Right lobe of liver (tissue), 6 donors: ENCODE measurements at places on chromosomes 6 and 20. TPM values are rescaled to one million over a fixed set of nuclear protein-coding genes. Genes with fewer than 3 reads are reported as not detected.
A peak's percentile ranks its signal among the peaks of the same experiment; 100 is the strongest.

TBXT gene
- total RNA-seq, result not detected

BMP7 gene
- not detected for total RNA-seq

DNA sequence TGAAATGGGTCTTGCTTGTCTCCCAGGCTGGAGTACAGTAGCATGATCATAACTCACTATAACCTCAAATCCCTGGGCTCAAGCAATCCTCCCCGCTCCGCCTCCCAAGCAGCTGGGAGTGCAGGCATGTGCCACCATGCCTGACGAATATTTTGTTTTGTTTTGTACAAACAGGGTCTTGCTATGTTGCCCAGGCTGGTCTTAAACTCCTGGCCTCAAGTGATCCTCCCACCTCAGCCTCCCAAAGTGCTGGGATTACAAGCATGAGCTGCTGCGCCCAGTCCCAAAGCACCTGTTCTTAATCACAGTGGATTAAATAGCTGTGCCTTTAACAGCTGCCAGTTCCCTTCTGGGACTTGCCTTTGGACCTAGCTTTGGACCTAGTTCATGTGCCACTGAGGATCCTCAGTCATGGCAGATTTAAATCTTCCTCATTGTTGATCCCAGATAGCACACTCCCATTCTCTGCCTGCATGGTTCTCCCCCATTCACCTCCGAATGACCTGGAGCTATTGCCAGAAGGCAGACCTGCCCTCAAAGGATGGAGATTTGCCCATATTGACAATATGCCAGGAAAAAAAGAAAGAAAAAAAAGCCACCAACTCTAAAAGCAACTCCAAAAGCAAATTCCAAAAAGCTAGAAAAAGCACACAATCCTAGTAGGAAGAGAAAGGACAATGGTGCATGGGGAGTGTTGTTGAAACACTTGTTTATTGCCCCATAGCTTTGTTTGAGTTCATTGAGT, 10.6 kb downstream of the POFUT1 start:
- H3K36me3 ChIP-seq, result peaks cover 27% of the 10 kb centered on the region
- H3K27ac ChIP-seq, result peak overlapping the region; percentile 82

FILIP1 gene
- 1.5 TPM for total RNA-seq

- no peak overlapping the region for H3K27ac ChIP-seq
- peak; percentile 40 for DNase-seq
- H3K36me3 ChIP-seq, result no peaks in the 10 kb centered on the region
- no peaks in the 10 kb centered on the region for H3K4me1 ChIP-seq
These were observed 16.7 kb downstream of the HSPA12B start for GRCh38 chr20:3749087-3749688.

DNA sequence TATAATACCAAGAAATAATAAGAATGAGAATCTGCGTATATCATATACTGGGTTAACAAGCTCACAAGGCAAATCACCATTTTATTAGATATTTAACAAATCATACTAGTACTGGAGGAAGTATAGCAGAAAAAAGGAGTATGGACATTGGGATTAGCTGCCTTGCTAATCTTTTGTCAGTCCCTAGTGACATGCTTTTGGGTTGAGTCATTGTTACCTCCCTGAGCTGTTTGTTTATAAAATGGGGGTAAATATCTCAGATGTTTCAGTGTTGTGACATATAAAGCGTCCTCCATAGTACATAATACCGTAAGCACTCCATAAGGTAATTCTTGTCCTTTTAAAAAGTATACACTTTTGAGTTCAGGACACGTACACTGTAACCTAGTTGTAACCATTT, 107.0 kb downstream of the ESR1 start:
- H3K27me3 ChIP-seq, result no peaks in the 10 kb centered on the region
- H3K4me3 ChIP-seq, result no peak overlapping the region
- no peak for DNase-seq
- H3K27ac ChIP-seq, result no peak overlapping the region

DNA sequence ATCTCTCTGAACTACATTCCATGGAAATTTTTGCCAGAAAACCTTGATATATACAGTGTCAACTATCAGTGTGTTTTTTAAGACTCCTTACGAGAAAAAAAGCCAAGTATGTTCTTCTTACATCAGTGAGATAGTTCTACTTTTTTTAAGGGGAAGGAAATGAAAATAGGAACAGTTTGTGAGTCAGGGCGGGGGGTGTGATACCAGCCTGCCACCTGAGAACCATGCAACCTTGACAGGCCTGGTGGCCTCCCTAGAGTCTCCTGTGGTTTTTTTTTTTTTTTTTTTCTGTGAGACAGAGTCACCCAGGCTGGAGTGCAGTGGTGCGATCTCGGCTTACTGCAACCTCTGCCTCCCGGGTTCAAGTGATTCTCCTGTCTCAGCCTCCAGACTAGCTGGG, 96.3 kb upstream of the GCM1 start:
- no peak overlapping the region for H3K27ac ChIP-seq
- no peak overlapping the region for H3K4me3 ChIP-seq
- H3K36me3 ChIP-seq, result no peaks in the 10 kb centered on the region
- H3K27me3 ChIP-seq, result no peaks in the 10 kb centered on the region

DNA sequence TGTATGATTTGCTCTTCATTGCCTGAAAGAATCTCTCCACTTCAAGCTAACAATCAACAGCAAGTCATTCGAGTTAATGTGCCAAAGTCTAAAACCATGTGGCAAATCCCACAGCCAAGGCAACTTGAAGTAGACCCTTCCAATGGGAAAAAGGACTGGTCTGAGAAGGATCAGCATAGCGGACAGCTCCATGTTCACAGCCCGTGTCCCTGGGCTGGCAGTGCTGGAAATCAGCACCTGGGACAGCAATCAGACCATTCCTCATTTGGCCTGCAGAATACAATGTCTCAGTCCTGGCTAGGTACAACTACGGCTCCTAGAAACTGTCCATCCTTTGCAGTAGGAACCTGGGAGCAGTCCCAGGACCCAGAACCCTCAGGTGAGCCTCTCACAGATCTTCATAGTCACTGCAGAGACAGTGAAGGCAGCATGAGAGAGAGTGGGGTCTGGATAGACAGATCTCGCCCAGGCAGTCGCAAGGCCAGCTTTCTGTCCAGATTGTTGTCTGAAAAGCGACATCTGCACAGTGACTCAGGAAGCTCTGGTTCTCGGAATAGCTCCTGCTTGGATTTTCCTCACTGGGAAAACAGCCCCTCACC, 1.1 kb downstream of the GJA10 start:
- H3K36me3 ChIP-seq, result no peaks in the 10 kb centered on the region
- no peak overlapping the region for H3K4me3 ChIP-seq
- H3K27me3 ChIP-seq, result no peaks in the 10 kb centered on the region
- DNase-seq, result no peak
- no peaks in the 10 kb centered on the region for H3K4me1 ChIP-seq

- no peak overlapping the region for H3K4me3 ChIP-seq
- no peak for DNase-seq
- no peaks in the 10 kb centered on the region for H3K4me1 ChIP-seq
These were observed 126.2 kb downstream of the IMPG1 start for GRCh38 chr6:75946146-75946831.

GRCh38 chr6:21713481-21713880, 119.9 kb downstream of the SOX4 start:
- no peaks in the 10 kb centered on the region for H3K27me3 ChIP-seq
- peaks cover 9% of the 10 kb centered on the region for H3K4me1 ChIP-seq
- no peak for DNase-seq
- no peak overlapping the region for H3K4me3 ChIP-seq
- no peaks in the 10 kb centered on the region for H3K36me3 ChIP-seq

DNA sequence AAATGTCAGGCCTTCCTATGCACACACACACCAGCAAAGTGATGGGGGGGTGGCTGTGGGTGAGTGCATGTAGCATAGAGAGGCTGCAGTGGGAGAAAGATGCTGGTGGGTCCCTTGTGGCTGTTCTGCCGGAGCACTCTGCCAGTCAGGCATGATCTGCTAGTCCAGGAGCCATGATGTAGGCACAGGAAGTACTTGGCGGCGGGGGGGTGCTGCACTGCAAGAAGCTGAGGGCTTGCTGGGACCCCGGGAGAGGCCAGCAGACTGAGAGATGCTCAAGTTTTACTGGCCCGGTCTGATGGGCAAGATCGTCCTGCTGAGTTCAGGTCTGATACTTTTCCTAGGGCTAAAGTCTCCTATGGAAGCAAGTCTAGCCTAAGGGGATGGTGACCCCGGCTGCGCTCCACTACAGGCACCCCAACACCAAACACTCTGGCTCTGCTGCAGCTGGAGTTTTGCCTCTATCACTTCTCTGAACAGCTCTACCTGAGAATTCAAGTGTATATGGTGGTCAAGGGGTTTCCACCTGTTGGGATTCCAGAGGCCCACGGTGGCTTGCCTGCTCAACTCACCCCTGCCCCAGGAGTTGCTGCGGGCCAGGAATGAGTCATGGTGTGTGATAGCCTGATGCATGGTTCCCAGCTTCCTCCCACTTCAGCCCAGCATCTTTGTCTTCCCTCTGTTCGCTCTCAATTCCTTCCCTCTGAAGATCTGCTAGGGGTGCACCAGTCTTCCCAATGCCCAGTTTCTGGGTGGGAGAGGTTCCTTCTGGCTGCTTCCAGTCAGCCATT, 971.8 kb upstream of the ADGRB3 start:
- H3K27me3 ChIP-seq, result no peaks in the 10 kb centered on the region
- H3K36me3 ChIP-seq, result no peaks in the 10 kb centered on the region
- no peak overlapping the region for H3K27ac ChIP-seq
- DNase-seq, result no peak

DNA sequence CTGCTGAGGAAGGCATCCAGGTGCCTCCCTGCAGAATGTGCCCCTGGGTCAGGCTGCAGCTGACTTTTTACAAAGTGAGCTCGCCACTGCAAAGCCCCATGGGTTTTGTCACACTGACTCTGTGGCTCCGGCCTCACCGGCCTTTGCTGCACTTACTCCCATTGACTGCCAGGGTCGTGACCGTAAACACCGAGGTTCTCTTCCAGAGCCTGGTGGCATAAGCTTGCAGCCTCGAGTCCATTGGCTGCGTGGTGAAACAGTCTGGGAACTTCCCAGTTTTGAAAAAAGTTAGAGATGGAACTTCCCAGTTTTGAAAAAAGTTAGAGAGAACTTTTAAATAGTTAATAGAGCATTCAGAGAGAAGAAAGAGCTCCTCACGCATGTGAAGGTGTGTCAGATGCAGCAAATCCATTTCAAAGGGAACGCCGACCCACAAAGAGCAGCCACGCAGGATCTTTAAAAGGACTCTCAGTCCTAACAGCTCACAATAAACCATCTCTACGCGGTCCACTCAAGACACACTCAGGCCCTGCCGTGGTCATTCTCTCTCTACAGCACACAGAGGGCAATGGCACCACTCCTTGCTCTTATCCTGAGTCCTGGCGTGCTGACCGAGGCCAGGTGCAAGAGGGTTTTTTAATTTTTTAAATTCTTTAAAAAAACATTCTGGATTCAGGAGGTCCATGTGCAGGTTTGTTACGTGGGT, 12.8 kb downstream of the RAMACL start:
- no peaks in the 10 kb centered on the region for H3K27me3 ChIP-seq
- no peaks in the 10 kb centered on the region for H3K4me1 ChIP-seq
- H3K36me3 ChIP-seq, result no peaks in the 10 kb centered on the region
- H3K27ac ChIP-seq, result no peak overlapping the region

GRCh38 chr20:47036091-47036870, 141.6 kb downstream of the EYA2 start:
- DNase-seq, result no peak
- no peak overlapping the region for H3K4me3 ChIP-seq
- H3K4me1 ChIP-seq, result no peaks in the 10 kb centered on the region

DNA sequence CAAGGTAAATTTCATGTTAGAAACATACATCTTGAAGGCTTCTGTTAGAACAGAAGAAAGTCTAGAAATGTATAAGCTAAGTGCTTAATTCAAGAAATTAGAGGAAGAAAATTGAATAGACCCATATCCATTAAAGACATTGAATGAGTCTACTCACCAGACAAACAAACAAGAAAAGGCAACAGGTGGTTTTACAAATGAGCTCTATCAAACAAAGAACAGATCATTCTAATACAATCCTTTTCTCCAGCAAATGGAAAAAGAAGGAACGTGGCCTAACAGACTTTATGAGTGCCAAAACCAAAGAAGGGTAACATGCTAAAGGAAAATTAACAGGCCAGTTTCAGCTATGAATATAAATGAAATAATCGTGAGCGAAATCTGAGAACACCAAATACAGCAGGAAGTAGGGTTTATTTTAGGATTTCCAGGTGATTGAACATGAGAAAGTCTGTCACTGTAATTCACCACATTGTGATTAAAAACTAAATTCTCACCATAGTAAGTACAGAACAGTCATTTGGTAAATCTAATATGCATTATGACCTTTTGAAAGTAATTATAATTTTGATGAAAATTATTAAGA, 22.6 kb downstream of the MTHFD1L start:
- no peaks in the 10 kb centered on the region for H3K27me3 ChIP-seq
- DNase-seq, result no peak
- H3K27ac ChIP-seq, result no peak overlapping the region
- no peak overlapping the region for H3K4me3 ChIP-seq

IMPG1 gene
- total RNA-seq, result not detected

GRCh38 chr6:98764373-98764911, 69.9 kb upstream of the POU3F2 start:
- no peaks in the 10 kb centered on the region for H3K4me1 ChIP-seq
- peak overlapping the region; percentile 26 for H3K4me3 ChIP-seq
- no peaks in the 10 kb centered on the region for H3K36me3 ChIP-seq
- H3K27ac ChIP-seq, result no peak overlapping the region

CLPSL1 gene
- not detected for total RNA-seq

DNA sequence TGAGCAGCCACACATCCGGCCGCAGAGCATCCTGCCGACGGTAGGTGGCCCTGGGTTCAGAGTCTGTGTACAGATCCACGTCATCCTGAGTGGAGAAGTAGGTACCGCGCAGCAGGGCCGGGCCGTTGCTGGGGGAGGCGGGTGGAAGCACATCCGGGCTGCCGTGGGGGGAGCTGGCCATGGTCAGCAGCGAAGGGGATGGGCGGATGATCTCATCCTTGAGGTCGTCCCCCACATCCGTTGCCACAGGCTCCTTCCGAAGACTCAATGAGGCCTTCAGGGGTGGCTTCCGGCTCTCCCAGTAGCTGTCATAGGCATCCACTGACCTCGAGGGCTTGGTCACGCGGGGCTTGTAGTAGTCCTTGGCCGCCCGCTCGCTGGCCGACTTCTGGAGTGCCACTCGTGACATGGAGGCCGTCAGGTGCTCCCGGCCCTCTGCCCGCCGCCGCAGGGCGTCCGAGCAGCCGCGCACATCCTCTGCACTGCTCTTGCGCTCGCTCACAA, 9.2 kb downstream of the SPATA2 start:
- H3K27ac ChIP-seq, result no peak overlapping the region
- no peaks in the 10 kb centered on the region for H3K36me3 ChIP-seq
- DNase-seq, result no peak

DNA sequence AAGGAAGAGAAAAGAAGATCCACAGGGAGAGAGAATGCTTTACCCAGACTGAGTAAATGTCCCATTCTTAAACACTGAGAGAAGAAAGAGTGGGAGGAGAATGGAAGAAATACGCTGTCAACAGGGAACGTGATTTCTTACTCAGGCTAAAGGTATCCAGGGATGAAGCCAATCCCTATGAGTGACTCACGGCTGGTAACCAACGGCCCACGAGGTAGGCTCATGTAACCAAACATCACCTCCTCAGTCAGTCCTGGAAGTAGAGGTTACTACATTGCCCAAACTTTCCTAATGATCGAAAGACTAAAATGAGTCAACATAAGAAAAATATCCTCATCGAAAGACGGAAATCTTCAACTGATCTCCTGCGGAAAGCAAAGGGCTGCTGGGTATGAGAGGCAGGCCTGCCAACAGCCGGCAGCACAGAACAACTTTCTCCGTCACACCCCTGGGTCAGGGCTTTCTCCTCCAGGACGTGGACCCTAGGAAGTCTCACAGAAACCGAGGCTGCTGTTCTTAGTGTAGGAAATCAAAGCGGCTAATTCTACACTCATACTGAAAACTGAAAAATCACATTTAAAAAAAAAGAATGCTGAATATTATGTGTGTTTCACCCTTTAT, 292.6 kb downstream of the GMDS start:
- H3K27ac ChIP-seq, result no peak overlapping the region
- no peaks in the 10 kb centered on the region for H3K4me1 ChIP-seq
- H3K27me3 ChIP-seq, result no peaks in the 10 kb centered on the region
- DNase-seq, result no peak
- no peak overlapping the region for H3K4me3 ChIP-seq
- H3K36me3 ChIP-seq, result no peaks in the 10 kb centered on the region

HLA-DMB gene
- 9.6 TPM for total RNA-seq
